ENCODE measurements at places on chromosomes 16 and 17.
A peak's percentile ranks its signal among the peaks of the same experiment; 100 is the strongest.

GRCh38 chr16:10597187-10597601 is 16.8 kb upstream of the EMP2 start:
- no peak for DNase-seq

- DNase-seq = no peak
These were observed 18.9 kb downstream of the TMEM94 start for GRCh38 chr17:75475144-75475835.

- no peak for DNase-seq
These were observed 130.9 kb upstream of the FOXF1 start for GRCh38 chr16:86379505-86379846.

- no peak for DNase-seq
These were observed 15.0 kb upstream of the ATP2A3 start for GRCh38 chr17:3979290-3979611.

- DNase-seq = no peak
These were observed 27.5 kb upstream of the HLF start for GRCh38 chr17:55237268-55237667.

- DNase-seq = no peak
These were observed 4.3 kb upstream of the PITPNC1 start for GRCh38 chr17:67372751-67373150.

DNA sequence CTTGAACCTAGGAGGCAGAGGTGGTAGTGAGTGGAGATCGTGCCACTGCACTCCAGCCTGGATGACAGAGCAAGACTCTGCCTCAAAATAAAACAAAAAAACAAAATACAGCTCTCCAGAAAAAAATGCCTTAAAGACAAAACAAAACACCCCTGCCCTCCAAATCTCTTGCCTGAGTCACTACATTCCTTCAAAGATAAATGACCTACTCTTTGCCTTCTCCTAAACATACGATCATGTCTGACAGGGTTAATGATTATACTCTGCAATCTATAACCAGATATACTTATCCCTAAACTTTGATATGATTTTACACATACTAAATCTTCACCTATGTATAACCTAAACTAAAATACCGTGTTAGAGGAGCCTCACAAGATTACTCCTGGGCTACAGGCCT is 1.4 kb upstream of the SETD6 start:
- DNase-seq = no peak

- peak; percentile 48 for DNase-seq
These were observed 171.5 kb downstream of the AXIN2 start for GRCh38 chr17:65389949-65390348.
